ENCODE measurements at places on chromosomes 7 and 10.

DNA sequence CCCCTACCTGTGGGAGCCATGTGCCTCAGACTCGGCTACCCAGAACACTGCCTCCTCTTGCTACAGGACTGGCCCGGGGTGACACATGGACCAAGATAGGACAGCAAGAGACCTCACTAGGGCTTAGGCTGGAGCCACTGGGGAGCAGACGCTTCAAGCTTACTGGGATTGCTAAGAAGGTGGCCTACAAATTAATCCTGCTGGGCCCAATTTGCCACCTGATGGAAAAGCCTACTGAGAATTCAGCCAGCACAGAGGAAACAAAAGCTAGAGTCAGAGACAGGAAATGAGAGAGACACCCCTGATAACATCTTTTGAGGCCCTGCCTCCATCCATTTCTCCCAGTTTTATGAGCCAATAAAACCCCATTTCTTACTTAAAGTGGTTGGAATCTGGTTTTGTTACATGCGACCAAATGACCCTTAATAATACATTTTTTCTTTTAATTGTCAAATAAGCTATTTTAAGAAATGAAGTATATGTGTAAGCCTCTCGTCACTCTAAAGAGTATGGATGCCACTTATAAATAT, 282.1 kb downstream of the CXCL12 start:
- no peak for DNase-seq

GRCh38 chr7:12800486-12800885, 113.1 kb downstream of the ARL4A start:
- DNase-seq: no peak

DNA sequence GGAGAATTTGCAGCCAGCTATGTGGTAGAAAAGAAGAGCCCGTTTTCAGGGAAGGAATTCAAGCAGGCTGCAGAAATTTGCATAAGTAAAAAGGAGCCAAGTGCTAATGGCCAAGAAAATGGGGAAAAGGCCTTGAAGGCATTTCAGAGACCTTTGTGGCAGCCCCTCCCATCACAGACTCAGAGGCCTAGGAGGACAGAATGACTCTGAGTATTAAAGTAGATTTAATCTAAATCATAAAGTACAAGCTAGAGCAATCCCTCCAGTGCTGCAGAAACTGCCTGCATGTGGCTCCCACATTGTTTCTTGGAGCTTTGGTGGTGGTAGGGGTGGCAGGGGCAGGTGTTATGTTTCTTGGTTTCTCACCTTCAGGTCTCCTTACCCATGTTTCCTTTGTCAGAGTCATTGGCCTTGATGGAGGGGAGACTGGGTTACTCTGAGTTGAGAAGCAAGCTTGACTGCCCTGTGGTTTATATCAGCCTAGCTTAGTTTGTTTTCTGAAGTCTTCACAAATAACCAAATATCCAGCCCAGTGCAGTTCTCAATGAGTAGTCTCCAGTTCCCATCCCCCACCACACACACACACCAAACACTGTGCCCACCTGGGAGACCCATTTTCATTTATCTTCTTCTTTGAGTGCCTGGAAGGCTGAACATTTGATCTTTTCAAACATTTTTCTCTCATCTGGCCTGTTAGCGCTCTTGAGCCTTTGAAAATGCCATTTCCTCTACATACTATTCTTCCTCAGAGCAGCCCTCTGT, 34.5 kb downstream of the ITPRIP start:
- no peak for DNase-seq

GRCh38 chr7:30764030-30764975, 6.9 kb upstream of the MINDY4 start:
- DNase-seq: no peak

GRCh38 chr10:96305019-96305418, 785 bp downstream of the DNTT start:
- no peak for DNase-seq

- DNase-seq: no peak
These were observed 57.4 kb downstream of the NUTM2E start for GRCh38 chr10:79883986-79884385.

DNA sequence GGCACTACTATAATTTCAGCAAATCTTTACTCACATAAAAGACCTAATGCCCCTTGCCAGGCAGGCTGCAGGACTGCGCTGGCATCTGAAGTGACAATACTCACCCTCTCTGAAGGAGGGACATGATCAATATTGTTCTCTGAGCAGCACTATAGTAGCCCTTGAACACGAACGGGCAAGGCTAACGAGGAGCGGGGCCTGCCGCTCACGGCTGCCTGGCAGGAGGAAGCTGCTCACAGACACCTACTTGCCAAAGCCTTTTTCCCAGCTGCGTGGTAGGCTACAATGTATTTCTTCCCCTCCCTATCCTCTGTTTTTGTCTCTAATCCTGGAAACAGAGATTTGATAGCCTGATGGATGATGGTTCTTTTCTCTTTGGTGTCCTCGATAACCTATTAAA, 19.9 kb downstream of the PUS7 start:
- no peak for DNase-seq

DNA sequence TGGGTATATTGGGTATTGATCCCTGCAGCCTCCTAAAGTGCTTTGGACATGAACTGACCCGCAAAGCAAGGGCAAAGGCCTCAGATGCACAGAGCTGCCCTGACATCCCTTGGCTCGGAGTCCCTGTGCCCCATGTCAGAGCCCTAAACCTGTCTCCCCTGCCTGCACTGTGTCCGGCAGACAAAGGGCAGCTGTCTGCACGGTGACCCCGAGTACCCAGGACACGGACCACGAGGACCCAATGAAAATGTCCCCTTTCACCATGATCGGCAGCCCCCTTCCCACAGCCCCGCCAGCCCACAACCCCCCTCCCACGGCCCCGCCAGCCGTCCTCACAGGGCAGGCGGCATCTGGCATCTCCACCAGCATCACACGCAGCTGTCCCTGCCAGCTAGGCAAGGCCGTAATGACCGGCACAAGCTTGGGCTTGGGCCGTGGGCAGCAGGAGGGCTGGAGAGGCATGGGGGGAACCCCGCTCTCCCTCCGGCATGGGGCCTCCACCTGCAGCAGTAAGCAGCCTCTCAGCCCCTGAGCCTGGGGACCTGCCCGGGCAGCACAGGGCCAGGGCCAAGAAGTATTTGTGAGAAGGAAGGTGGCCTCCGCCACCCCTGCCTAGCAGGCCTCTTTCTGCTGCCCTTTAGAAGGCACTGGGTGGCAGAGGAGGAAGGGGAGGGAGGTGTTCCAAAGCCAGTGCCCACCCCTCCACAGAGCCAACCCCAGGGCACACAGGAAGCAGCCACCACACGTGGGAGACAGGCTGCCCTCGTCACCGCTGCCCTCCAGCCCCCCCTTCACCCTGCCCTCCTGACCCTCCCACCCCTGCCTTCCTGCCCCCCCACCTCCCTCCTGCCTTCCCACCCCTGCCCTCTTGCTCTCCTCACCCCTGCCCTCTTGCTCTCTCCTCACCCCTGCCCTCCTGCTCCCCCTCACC, 10.1 kb downstream of the NUDT1 start:
- no peak for DNase-seq

- no peak for DNase-seq
These were observed 7.9 kb downstream of the SLC25A28 start for GRCh38 chr10:99612167-99612831.

DNA sequence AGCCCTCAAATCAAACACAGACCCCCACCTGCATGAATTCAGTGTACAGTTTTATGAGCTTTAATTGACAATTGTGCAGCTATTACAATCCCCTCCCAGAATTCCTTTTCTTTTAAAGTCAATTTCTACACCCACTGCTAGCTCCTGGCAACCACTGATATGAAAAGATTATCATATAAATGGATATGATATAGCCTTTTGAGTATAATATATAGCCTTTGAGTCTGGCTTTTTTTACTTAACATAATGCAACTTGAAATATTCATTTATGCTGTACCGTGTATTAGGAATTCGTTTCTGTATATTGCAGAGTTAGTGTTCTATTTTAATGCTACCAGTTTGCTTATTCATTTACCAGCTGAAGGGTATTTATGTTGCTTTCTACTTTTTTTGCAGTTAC, 127.7 kb downstream of the CCSER2 start:
- no peak for DNase-seq

GRCh38 chr10:1204434-1205326, 148.5 kb downstream of the WDR37 start:
- no peak for DNase-seq

DNA sequence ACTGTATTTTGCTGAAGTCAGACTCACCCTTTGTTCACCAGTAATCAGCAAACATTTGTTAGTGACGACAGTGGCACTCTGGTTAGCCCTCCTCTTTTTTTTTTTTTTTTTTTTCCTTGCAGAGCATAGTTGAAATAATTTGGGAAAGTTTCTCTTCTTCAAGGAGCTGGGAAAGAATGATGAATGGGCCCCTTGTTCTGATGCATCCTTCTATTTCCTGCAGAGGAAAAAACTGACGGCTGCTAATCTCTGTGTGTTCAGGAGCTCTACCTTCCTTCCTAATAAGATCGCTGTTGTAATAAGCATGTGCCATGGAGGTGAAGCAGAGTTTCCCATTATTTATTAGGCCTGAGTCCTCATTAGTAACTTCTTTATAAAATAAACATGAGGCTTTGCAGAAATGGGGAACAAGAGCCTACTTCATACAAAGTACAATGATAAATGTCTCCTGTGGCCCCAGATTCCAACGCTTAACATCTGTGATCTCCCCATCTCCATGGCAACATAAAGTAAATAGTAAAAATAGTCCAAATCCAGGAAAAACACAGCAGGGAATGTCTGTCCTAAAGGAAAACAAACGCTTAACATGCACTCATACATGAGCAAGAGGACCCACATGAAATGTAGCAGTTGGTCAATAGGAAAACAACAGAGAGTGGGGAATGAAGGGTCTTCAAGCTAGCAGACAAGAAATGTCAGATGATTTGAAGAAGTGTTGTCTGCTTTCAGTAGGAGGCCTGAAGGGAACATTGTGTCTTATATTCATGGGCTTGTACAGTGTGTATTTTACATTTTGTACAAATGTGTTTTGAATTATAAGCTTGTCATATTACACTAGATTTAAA, 59.1 kb upstream of the CALD1 start:
- DNase-seq: no peak

DNA sequence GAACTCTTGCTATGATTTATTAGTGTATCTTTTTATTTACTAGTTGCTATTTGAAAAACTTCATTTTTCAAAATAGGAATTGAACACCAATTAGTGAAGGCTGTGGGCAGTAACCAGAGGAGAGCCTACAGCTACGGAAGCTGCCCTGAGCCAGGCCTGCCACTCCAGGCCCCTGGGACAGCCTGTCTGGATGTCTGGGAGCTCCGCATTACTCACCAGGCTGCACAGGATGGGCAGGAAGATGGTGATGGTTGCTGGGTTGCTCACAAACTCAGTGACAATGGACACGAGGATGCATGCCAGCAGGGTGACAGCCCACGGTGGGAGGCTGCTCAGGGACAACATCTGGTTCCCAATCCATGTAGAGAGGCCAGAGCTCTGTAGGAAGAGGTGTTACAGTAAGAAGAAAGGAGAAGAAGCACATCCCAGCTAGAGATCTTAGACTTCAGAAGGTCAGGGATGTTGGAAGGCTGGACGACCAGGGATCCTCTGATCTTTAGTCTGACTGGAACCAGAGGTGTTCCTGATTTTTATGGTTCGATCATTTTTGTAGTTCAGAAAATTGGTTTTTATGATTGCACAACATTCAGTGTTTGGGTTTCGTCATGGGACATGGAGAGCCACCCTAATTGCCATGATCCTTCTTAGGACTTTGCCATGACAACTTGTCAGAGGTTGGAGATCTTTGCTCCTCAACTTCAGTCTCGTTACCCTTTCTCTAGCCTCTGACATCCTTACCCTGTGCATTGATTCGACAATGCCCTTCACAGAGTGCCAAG, 23.2 kb downstream of the STMP1 start:
- DNase-seq: no peak

GRCh38 chr10:130335336-130335735, 199.1 kb downstream of the GLRX3 start:
- DNase-seq: no peak

DNA sequence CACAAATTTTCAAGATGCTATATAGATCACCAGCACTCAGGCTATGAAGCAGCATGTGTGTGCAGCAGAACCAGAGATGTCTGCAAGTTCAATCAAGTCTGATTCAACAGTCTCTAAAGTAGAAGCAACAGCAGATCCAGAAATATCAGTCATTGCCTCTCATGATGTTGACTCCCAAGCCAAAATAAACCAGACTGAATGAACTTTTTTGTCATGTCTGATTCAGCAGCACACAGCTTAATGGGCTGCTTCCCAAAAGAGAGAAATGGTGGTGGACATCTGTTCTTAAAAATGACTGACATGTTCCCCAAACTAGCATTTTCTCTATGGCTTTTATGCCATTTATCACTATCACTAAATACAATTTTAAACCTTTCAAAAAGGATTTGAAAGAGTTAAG, 53.8 kb downstream of the TMEM26 start:
- no peak for DNase-seq

- peak; percentile 28 for DNase-seq
These were observed 37.8 kb upstream of the PSAP start for GRCh38 chr10:71888623-71889387.

- no peak for DNase-seq
These were observed 337.6 kb upstream of the SEMA3A start for GRCh38 chr7:84532196-84532595.

GRCh38 chr10:118045158-118045836, 1.4 kb downstream of the RAB11FIP2 start:
- no peak for DNase-seq

- DNase-seq: no peak
These were observed 21.0 kb downstream of the MPP7 start for GRCh38 chr10:28281726-28282315.

- DNase-seq: no peak
These were observed 51.7 kb upstream of the MSMB start for GRCh38 chr10:46097576-46098317.

DNA sequence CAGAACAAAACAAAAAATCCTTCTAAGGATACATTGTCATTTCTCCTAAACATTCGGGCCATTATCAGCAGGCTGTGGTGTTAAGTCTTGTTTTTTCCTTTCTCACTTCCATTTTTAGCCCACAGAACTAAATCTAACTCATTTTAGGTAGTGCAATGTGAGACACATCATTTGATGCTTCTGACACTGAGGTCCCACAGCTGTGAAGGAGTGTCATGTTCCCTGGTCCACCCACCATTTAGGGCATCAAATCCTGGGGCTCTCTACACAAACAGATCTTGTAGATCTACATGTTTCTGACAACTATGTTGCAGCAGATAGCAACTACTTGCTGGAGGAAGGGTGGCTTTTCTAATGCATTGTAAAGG, 232.5 kb upstream of the IGFBP3 start:
- no peak for DNase-seq

- DNase-seq: no peak
These were observed 151.4 kb downstream of the TMEM168 start for GRCh38 chr7:112638675-112639400.

DNA sequence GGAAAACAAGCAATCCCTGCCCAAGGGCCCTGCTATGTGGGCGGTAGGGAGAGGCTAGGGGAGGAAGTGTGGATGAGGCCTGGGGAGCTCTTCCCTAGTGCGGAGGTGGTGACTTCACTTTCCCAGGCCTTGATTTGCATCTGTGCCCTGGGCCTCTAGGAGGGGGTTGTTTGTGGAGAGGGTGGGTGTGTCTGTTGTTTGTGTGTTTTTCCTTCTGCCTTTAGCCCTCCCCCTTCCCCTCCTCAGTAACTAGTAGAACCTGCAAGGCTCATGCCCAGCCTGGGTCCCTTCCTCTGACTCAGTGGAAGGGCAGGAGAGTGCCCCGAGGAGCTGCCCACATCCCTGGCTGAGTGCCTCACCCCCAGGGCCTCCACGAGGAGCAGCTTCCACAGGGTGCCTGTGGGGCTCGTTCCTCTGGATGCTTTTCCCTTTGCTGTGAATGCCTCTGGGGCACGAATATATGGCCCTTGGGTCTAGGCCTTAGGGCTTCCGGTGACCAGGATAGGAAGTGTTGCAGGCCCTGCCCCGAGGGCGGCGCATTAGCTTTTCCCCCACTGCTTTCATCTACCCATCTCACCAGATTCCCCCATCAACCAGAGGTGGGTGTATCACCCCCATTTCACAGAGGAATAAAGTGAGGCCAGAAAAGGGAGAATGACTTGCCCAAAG, 89.4 kb upstream of the DUSP5 start:
- no peak for DNase-seq
